Chondrocyte (in vitro differentiated cells): ENCODE measurements at places on chromosomes 5 and 9.

- no peak for DNase-seq
Measured at GRCh38 chr5:1323803-1324173, 21.1 kb downstream of the CLPTM1L start.

DNA sequence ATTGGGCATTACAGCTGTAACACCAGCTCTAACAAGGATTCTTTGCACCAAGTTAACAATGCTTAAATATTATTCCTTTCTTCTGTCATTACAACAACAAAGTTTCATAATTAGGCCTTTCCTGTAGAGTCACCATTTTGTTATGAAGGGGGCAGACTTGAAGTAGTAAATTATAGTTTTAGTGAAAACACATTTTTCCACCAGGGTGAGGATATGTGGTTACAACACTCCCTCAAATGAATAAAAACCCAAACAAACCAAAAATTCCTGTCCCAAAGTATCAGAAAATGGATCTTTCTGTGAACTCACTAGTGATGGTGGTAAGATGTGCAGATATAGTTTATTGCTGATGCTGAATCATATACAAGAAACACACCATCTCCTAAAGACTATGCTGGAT is 250.5 kb upstream of the TUT7 start:
- DNase-seq = no peak

DNA sequence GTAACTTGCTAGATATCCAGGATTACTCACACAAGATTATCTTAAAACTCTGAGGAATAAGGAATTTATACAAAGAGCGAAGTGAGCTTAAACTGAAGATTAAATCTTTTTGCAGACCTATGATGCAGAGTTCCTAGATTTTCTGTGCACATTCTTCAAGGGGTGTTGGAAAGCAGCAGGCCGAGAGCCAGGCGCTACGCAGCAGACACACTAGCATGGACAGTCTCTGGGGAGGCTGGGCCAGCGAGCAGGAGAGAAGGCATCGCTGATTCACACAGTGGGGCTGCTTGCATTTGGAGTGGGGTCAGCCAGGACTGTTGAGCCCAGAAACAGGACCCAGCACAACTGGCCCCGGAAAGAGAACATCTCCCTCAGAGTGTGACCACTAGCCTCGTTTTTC is 136.3 kb downstream of the ADAMTS16 start:
- DNase-seq = no peak

DNA sequence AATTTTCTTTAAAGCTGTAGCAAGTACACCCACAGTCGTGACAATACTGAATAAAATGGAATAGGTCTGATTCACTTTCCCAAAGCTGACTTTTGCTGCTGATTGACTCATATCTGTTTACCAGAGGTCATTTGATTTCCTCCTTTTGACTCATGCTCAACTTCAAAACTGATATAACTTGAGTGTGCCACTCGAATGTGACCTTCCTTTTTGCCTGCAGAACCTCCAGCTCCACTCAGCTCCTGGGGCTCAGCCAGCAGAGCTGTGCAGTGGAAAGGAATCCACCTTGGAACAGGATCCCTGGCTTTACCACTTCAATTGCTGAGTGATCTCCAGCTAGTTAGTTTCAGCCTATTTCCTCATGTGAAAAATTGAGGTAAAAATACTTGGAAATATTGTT is 84.1 kb downstream of the FEM1C start:
- no peak for DNase-seq

GRCh38 chr5:167840527-167841130 is 450.8 kb upstream of the WWC1 start:
- no peak for DNase-seq

GRCh38 chr5:29054282-29054681 is 2015.9 kb upstream of the CDH9 start:
- DNase-seq = no peak

DNA sequence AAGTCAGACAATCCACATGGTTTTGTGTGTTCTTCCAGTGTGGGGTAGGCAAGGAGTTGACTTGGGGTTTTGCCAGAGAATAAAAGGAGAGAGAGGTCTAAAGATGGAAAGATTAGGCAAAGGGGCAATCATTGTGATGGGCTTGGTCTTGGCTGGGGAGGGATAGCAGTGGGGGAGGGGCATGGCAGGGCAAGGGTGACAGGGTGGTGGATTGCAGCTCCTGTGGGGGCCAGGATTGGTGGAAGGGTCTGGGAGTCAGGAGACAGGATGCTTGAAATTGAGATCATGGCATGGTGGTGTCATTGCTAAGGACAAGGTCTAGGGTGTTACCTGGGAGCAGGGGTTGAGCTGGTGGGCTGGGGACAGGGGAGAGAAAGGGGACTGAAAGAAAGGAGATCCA is 57.6 kb downstream of the ZNF618 start:
- DNase-seq = no peak

DNA sequence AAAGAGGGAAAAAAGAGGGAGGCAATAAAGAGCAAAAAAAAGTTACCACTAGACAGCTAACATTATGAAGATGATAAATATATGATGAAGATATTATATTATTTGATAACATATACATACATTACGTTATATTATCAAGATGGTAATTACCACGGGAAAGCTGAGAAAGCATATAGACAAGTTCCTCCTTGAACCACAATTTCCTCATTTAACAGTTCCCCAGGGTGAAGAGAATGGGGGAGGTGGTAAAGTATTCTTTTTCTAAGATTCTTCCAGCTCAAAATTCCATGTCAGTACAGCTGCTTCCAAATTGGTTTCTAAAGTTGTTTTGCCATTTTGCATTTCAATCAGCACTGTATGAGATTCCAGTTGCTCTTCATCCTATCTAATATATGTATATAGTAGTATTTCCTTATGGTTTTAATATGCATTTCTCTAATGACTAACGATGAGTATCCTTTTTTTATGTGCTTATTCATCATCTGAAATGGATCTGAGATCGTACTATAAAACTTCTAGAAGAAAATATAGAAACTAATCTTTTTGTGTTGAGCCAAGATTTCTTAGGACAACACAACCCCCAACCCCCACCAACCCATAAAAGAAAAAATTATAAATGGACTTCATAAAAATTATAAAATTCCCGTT is 49.5 kb upstream of the C9orf72 start:
- DNase-seq = no peak

- DNase-seq = no peak
Measured at GRCh38 chr9:85647571-85647970, 94.2 kb downstream of the AGTPBP1 start.

DNA sequence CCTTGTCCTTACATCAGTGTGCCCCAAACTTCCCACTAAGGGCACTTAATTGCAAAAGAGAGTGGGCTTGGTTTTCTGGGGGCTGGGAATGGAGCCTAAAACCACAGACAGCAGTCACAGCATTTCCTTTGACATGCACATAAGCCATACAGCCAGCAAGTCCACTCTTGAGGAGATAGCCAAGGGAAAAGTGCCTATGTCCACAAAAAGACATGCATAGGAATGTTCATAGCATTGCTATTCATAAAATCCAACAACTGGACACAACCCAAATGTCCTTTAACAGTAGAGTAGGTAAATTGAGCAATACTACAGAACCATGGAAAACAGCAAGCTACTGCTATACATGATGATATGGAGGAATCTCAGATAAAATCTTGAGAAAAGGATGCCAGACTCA is 11.7 kb upstream of the FAT2 start:
- no peak for DNase-seq

GRCh38 chr9:72315089-72315509 is 49.9 kb downstream of the ZFAND5 start:
- no peak for DNase-seq

GRCh38 chr5:151110992-151111391 is 30.2 kb upstream of the TNIP1 start:
- no peak for DNase-seq

DNA sequence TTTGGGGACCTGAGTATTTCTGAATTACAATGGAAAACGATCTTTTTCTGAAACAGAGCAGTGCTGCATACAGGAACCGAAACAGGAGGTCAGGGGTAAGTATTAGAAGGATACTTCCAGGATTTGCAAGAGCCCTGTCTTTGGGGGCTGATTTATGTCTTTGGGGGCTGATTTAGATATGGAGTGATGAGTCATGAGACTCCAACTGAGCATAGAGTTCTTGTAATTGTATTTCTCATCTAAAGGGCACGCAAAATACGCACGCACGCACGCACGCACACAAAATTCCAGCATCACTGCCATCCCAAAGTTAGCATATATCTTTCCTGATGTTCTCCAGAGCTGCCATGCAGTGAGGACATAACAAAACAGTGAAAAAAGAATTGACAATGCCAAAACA is 414.8 kb upstream of the CCNH start:
- no peak for DNase-seq

GRCh38 chr5:90940227-90940995 is 381.8 kb downstream of the ADGRV1 start:
- no peak for DNase-seq

DNA sequence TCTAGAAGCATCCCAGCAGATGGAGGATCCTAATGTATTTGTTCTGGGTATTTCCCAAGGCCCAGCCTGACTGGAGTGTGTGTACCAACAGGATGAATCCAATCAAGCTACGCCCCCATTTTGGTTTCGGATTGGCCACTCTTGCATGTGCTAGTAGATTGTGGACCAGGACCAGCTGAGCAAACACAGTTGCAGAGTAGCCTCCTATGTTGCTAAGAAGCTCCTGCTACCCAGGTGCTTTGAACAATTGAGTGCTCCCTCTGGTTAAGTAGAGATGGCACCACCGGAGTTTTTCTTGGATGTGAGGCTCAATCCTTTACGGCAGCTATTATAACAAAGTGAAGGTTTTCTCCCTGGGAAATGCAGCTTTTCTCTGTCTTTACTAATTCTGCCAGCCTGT is 204.5 kb downstream of the NTRK2 start:
- no peak for DNase-seq

DNA sequence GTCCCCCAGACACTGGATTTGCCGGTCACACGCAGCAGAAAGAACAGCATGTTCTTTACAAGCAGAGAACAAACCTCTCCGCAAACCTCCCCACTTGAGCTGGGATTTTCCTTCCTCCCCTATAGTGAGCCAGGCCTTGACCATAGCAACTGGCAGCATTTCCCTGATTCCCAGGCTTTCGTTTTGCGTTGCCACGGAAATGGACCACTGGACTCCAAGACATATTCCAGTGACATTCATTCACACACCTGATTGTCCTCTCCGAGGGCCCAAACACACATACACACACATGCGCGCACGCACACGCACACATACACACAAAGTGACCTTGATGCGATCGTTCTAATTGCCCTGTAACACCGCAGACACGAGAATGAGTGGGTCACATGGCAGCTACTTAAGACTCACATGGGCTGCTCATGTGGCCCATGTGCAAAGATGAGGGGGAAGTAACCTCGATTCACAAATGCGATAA is 80.9 kb upstream of the CPEB4 start:
- no peak for DNase-seq

GRCh38 chr5:61292062-61292657 is 39.9 kb upstream of the ZSWIM6 start:
- no peak for DNase-seq

GRCh38 chr9:104386425-104387069 is 117.5 kb upstream of the OR13F1 start:
- DNase-seq = no peak

- no peak for DNase-seq
Measured at GRCh38 chr9:129185991-129186390, 7.9 kb upstream of the IER5L start.

DNA sequence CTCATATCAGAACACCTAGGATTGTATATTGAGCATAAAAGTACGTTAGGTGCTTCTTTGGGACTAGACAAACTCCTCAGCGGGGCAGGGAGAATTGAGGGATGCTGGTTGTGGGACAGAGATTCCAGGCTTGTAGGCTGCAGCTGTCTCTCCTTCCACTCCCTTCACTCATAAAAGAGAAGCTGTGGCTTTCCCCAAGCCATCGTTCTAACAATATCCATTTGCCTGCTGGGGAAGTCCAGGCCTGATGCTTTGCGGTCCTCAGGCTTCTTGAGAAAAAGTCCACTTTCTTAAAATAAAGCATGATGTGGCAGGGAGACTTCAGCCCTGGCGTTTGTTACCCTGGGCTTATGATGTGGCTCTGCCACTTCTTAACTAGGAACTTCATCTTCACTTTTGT is 129.3 kb upstream of the OSMR start:
- DNase-seq = no peak

DNA sequence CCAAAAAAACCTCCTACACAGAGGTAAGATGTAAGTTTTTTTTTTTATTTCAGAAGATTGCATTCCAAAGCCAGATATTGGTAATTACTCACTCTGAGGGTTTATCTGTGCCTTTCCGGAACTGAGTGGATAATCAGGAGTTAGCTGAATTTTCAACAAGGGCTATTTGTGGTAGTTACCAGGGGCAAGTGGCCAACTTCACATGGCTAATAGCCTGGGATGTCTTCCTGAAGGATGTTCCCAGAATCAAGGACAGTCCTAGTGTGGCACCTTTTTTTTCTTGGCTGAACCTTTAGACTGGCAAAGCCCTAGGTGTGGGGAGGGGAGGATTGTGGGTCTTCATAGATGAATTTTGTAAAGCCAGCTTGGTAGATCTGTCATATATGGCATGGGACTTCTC is 7.1 kb downstream of the LARP1 start:
- DNase-seq = no peak

DNA sequence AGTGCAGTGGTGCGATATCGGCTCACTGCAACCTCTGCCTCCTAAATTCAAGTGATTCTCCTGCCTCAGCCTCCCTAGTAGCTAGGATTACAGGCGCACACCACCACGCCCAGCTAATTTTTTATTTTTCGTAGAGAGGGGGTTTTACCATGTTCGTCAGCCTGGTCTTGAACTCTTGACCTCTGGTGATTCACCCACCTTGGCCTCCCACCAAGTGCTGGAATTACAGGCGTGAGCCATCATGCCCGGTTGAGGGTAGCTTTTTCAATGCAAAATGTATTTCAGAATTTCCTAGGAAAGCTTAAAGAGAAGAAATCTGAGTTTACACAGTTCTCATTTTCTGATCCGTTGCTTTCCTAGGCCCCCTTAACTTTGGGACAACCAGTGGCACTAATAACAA is 15.7 kb downstream of the BDP1 start:
- no peak for DNase-seq

DNA sequence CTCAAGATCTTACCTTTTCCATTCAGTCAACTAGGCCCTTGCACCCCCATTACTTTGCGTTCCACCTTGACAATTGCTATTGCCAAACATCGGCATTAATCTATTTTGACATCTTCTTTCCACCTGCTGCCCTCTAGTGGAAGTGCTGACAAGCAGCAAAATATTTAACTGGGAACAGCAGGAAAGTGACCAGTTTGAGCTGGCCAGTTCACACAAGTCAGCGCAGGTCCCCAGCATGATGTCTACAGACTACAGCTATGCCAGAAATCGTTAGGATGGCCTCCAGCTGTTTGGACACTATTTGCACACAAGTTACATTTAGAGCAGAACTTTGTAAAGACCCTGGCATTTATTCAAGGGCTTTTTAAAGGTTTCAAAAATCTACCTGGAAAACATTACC is 160.1 kb downstream of the GHR start:
- DNase-seq = no peak

- DNase-seq = no peak
Measured at GRCh38 chr9:91144769-91145168, 216.9 kb downstream of the AUH start.
